ENCODE measurements at places on chromosomes 7 and 10.
A peak's percentile ranks its signal among the peaks of the same experiment; 100 is the strongest.

GRCh38 chr10:86941991-86942421 lies 15.4 kb downstream of the MMRN2 start:
- no peak for DNase-seq

- DNase-seq, result no peak
Observed at GRCh38 chr7:157548691-157549303, 212.0 kb downstream of the DNAJB6 start.

DNA sequence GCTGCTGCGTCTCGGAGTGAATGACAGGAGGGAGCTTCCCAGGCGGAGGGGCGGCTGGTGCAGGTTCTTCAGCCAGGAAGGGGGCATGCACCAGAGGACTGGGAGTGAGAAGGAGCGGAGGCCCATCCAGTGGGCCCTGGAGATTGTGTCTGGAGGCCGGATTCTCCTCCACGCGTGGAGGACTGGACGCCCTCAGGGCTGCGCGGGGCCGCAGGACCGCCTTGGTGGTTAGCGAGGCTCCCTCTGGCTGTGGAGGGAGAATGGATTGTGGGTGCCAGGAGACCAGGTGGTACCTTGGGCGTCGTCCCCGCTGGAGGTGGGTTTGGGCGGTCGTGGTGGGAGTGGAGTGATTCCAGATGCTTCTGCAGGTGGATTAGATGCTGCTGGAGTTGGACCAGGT lies 68.9 kb downstream of the ELFN1 start:
- DNase-seq, result no peak

DNA sequence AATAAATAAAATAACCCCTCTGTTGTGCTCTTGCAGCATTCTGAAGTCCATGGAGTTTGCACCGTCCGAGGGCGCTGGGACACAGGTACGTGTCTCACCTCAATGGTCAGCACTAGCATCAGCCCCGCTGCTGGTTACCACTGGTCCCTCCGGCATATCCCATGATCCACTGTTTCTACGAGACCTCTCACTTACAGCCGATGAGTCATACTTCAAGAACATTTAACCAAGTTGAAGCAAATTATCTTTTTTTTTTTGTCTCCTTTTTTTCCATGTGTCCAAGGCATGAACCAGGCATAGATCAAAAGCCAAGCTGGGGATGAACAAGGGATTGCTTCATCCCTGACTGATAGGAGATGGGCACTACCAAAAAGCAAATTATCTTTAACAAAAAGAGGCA lies 92.9 kb upstream of the SH2B2 start:
- no peak for DNase-seq

DNA sequence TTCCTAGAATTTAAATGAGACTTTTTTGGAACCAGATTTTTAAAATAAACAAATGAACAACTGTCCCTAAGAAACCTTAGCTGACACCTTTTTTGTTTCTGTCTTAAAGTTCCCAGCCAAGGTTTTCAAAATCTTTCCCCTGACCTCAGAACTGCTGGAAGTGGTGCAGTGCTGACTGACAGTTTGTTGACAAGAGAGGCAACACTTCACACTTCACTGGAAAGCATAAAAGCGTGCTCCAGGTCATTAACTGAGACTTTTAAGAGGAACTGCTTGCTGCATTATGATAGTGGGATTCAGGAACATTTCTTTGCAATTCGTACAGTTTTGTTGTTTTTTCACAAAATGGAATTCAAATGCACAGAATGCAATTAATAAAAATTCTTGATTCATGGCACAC lies 36.2 kb downstream of the SYPL1 start:
- no peak for DNase-seq

DNA sequence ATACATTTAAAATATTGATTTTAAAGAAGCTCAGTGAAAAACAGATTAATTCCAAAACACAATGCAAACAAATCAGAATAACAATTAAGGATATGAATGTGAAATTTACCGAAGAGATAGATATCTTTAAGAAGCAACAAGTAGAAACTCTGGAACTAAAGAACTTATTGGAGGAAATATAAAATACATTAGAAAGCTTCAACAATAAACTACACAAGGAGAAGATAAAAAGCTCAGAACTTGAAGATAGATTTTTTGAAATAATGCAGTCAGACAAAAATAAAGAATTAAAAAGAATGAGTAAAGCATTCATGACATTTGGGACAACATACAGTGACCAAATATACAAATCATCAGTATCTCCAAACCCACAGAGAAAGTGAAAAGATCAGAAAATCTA lies 43.2 kb downstream of the HIBADH start:
- DNase-seq, result no peak

GRCh38 chr7:142626420-142627035 lies 122.7 kb upstream of the PRSS1 start:
- peak; percentile 82 for DNase-seq

DNA sequence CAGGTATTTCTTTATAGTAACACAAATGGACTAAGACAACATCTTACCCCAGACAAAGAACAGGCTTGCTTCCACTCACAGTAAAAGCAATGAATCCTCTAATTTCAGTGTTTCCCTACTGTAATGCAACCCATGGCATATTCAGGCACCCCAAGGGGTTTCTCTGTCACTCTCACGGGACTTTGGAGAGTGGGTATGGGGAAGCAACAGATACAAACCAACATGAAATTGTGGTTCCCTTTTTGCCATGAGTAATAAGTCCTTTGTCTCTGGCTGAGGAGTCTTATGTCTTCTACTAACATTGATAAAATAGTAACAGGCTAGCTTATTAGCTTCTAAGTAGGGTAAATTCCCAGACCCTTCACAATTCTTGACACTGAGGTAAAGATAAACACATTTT lies 51.4 kb upstream of the AOAH start:
- no peak for DNase-seq

- DNase-seq, result no peak
Observed at GRCh38 chr7:92678291-92678920, 88.2 kb upstream of the FAM133B start.

- DNase-seq, result no peak
Observed at GRCh38 chr7:28587211-28587610, 174.9 kb downstream of the CREB5 start.

DNA sequence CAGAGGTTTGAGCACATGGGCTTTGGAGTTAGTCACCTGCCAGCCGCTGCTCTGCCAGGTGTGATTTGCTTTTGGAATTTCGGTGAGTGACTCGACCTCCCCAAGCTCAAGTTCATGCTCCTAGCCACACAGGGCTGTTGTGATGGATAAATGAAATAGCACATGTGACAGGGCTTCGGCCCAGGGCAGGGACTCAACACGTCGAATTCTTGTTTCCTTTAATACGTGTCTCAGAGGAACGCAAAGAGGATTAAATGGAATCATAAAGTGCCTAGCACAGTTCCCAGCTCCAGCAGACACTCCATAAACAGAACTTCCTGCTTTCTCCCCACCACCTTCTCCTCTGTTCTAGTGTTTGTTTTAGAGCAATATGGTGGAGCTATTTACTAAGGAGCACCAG lies 88.3 kb upstream of the CHST15 start:
- DNase-seq, result no peak

DNA sequence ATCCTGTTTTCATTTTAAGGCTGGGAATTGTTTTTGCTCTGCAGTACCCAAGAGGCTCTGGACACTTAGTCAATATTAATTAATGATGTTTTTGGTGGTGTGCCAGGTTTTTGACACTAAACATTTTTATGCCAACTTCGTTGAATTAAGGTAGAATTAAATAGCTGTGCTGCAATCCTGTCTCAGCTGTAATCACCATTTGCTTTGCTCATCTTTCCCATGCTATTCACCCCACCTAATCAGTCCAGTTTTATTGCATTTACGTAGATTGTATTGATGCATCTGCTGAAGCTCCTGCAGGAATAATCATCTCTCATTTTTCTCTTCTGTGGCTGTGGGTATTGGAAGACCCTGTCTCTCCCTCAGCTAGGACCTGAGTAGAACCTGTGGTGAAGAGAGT lies 52.6 kb upstream of the TRUB1 start:
- no peak for DNase-seq

GRCh38 chr10:87622314-87623004 lies 37.2 kb upstream of the PAPSS2 start:
- no peak for DNase-seq

DNA sequence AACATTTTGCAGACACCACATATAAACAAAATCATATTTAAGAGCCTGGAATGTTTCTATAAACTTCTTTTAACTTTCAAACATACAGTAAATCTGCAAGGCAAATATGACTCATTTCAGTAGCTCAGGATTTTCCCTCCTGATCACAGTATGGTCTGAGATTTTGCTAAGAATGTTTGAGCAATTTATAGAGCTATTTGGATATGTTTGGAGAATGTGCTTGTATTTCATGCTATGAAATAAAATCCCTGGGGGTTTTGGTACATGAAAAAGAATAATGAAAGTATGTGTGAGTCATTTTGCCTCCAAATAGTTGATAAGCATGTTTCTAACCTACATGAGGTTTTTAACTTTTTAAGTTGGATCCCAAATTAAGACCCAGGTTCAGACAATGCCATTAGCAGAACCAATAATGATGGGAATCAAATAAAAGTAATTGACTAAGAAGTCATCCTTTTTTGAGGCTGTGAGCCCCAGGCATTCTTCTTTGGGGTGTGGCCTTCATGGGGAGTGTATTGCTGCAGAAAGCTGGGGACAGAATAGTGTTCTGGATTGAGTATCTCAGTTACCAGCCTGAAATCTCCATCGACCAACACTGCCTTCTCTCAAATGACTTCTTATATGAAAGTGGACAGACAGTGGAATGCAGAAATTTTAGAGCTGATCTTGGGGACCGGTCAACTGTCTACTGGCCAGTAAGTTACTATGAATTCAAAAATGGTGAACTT lies 66.1 kb upstream of the AGBL3 start:
- no peak for DNase-seq

- DNase-seq, result no peak
Observed at GRCh38 chr10:103442031-103442461, 10.1 kb downstream of the CALHM2 start.

DNA sequence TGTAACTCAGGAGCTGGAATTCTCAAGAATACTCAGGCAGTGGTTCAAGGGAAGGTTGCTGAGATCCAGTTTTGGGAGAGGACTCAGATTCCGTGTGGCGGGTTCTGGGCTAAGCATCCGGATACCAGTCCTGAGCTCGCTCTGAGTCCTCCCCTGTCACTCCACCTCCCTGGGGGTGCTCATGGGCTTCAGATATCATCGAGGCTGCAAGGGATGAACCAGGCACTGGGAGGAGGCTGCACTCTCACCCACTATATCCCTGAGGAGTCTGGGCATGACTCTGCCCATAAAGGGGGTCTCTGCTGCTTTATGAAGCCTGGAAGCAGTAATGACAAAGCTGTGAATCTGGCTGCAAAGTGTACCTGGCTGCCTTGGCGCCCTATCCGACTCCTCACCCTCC lies 188.5 kb downstream of the TNS3 start:
- no peak for DNase-seq

DNA sequence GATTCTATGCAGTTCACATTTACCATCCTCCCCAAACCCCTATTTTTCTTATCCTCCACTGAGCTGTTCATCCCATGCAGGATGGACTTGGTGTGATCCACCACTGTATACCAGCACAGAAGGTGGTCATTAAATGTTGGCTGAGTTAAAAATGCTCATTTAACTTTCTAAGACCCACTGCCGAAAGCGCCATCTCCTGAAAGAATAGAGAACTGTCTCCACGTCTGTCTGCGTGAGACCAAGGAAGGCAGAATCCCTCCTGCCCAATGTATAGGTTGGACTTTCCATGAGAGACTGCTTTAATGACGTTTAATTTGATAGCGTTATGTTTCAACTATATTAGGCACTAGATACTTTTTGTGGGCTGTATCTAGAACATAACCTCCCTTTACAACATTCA lies 124.3 kb downstream of the GPAM start:
- DNase-seq, result no peak

GRCh38 chr10:86366902-86367151 lies 232 bp upstream of the GRID1 start:
- DNase-seq, result no peak

DNA sequence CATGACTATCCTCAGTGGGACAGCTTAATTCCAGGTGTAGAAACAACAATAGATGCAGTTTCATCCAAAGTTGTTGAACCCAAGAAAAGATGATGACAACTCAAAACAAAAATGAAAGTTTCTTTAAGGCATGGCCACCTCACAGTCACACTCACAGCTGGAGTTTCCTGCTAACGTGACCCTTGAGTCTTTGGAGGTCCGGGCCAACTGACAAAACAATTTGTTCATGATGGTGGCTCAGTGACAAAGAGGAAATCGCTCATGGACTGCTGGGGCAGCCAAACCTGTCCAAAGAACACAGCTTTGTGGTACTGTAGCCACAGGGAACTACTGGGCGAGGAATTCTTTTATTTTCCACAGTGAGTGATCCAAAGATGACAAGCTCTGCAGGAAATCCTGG lies 96.0 kb upstream of the JCAD start:
- DNase-seq, result no peak

- DNase-seq, result no peak
Observed at GRCh38 chr10:100535338-100535714, 417 bp upstream of the HIF1AN start.

DNA sequence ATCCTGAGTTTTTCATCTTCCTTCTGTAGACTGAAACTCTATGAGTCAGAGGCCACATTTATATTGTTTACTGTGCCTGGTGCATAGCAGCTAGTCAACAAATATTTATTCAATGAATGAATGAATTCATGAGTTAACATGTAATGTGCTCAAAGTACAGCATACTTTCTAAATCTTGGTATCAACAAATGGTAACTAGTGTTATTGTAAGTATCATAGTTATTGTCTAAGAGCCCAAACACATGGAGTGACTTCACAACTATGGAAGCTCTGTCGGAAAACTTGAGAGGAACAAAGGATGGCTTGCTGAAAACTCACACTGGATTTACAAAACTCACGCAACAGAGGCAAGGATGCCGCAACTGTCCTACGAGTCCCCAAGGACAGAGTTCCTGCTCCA lies 35.9 kb downstream of the DENND2A start:
- no peak for DNase-seq

DNA sequence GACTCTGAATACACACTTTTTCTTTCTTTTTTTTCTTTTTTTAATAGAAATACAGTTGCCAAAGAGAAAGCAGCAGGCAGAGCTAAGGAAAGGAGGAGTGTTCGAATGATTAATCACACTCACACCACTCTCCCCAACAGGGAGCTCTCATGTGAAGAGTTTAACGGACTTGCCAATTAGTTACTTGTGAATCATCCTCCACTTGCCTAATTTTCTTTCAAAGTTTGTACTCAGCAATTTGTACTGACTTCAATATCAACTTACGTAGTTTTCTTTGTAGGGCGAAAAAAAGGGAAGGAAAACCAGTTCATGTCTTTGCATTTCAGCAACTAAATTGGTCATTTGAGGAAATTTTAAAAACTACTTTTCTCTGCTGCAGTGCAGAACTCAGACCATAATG lies 109.2 kb downstream of the PIP4K2A start:
- DNase-seq, result no peak

DNA sequence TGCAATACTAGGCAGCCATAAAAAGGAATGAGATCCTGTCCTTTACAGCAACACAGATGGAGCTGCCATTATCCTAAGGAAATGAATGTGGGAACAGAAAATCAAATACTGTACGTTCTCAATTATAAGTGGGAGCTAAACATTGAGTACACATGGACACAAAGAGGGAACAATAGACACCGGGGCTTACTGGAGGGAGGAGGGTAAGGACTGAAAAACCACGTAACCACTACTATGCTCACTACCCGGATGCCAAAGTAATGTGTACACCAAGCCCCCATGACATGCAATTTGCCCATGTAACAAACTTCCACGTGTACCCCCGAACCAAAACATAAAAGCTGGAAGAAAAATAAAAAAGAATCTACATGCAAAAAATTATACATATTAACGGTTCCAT lies 587.0 kb downstream of the PARD3 start:
- DNase-seq, result no peak

GRCh38 chr7:93902777-93903423 lies 3.5 kb upstream of the GNGT1 start:
- no peak for DNase-seq
